Stimulated activated CD4-positive, alpha-beta T cell treated with anti-CD3 and anti-CD28 coated beads, Interleukin-12 subunit alpha, Interleukin-12 subunit beta, amount 100 ng/mL, for 48 hours (primary cell): ENCODE measurements at places on chromosomes 4 and X.

- no peak for DNase-seq
Measured at GRCh38 chrX:109373468-109373867, 108.4 kb downstream of the GUCY2F start.

DNA sequence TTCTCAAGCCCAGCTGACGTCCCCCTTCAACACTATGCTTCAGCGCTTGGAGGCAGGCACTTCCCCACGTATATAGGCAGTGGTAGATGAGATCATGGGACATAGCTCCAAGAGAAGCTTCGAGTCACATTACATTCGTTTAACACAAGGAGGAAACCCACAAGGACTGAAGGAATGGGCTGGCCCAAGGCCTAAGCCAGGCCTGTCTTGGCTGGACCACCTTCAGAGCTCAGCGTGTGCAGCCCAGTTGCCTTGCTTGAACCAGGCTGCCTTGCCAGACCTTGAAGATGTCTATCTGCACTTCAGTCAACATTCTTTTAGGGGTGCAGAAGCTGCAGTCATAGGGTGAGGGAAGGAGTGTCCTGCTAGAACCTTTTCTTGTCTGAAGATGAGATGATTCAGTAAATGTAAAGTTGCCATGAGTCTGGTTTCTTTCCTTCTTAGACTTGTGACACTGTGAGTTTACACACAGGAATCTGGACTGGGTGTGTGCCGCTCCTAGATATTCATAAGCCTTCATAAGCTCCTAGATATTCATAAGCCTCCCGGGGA, 144.1 kb upstream of the RBPJ start:
- no peak for DNase-seq

GRCh38 chr4:73055241-73055897, 14.1 kb downstream of the COX18 start:
- DNase-seq = no peak

DNA sequence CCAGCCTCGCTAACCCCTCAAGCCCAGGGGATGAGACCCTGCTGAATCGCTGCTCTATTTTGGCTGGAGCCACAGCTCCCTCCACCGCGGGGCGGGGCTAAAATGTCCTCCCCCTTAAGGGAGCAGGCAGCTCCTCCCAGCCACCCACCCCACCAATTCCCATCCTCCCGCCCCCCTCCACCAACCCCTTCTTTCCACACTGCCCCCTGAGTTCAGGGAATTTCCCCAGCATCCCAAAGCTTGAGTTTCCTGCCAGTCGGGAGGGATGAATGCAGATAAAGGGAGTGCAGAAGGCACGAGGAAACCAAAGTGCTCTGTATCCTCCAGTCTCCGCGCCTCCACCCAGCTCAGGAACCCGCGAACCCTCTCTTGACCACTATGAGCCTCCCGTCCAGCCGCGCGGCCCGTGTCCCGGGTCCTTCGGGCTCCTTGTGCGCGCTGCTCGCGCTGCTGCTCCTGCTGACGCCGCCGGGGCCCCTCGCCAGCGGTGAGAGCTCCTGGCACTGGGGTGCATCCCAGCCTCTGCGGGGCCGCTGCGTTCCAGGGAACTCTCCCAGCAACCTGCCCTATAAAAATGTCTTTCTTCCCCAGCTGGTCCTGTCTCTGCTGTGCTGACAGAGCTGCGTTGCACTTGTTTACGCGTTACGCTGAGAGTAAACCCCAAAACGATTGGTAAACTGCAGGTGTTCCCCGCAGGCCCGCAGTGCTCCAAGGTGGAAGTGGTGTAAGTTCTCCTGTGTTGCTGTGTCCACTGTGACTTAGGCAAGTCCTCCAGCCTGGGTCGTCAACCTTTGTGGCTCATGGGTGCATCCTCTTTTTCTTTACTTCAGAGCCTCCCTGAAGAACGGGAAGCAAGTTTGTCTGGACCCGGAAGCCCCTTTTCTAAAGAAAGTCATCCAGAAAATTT, at the start of gene CXCL6:
Gene CXCL6 (plus strand): TSS at position 306 of the 907 bp plus-strand sequence. CDS start 73 bp downstream, at position 379.
- DNase-seq = no peak

DNA sequence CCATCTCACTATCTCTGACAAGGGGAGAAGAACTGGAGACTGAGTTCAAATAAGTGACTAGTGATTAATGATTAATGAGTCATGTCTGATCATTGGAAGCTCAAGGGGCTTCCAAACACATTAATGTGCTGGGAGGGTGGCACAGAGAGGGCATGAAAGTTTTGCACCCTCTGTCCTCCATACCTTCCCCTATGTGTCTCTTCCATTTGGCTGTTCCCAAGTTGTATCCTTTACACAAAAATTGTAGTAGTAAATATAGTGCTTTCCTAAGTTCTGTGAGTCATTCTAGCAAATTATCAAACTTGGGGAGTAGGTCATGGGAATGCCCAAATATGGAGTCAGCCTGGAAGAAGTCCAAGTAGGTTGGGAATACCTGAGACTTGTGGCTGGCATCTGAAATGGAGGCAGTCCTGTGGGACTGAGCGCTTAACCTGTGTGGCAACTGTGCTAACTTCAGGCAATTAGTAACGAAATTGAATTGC, 4.1 kb upstream of the FAM200B start:
- DNase-seq = no peak

GRCh38 chrX:44462850-44463249, 79.8 kb downstream of the FUNDC1 start:
- no peak for DNase-seq

GRCh38 chrX:16807976-16808542, 21.8 kb downstream of the TXLNG start:
- DNase-seq = no peak

GRCh38 chr4:113053883-113054282, 4.4 kb downstream of the ANK2 start:
- DNase-seq = no peak

GRCh38 chr4:125705681-125706080, 390.9 kb downstream of the FAT4 start:
- DNase-seq = no peak

DNA sequence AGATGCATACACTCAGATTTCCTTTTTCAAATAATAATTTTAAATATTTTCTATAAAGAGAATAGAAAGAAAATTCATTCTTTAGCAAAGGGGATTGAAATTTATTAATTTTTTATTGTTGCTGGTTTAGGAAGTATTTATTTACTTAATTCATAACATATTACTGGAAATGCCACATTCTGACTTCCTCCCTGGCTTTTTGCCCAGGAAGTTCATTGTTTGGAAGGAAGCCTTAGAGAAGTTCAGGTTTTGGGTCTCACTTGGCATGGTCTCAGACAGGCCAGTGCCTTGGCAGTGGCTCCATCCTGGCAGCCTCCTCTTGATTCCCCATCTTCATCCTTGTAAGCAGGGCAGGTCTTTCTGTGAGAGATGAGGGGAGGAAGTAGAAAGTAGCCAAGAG, 50.5 kb downstream of the IL15 start:
- DNase-seq = no peak

- DNase-seq = no peak
Measured at GRCh38 chr4:167868163-167868562, 224.2 kb upstream of the ANXA10 start.

- DNase-seq = peak; percentile 15
Measured at GRCh38 chr4:88522702-88523324, 763 bp downstream of the PYURF start.
